Thoracic aorta (tissue), 2 donors: ENCODE measurements at places on chromosomes 3 and 15. TPM values are rescaled to one million over a fixed set of nuclear protein-coding genes. Genes with fewer than 3 reads are reported as not detected.

Gene OSBPL10
- total RNA-seq, result 153 TPM

Gene PLCL2
- total RNA-seq, result 6.9 TPM

Gene KBTBD8
- 1.1 TPM for total RNA-seq

Gene ZKSCAN7
- total RNA-seq, result 2.5 TPM

Gene ANKRD63
- not detected for total RNA-seq

Gene GOLGA8T
- total RNA-seq, result not detected

Gene NR1D2
- 33.0 TPM for total RNA-seq

Gene TFG
- 86.7 TPM for total RNA-seq

Gene GOLGA8Q
- total RNA-seq, result 15.8 TPM

Gene FBXW12
- total RNA-seq, result not detected

DNA sequence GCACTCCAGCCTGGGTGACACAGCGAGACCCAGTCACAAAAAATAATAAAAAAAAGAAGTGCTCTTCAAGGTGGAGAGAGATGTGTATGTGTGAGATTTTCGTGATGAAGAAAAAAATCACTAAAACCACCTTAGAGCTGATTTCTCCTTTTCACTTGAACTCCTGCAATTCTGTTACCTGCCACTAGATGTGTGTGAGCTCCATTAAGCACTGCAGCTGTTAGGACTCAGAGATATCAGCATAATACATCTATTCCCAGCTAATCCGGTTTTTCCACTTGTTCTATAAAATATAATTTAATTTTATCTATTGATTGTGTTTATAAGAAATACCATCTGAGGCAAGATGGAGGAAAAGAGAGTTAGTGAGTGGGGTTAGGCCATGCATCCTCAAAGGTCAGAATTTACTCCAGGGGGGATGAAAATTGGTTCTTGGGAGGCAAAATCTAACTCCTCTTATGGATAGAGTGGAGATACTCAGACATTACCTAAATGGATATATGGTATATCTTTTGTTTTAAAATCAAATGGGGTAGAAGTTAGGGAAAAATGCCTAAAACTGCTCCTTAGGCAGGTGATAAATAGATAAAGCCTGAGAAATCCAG lies 152.7 kb downstream of the IL20RB start:
- no peaks in the 10 kb centered on the region for H3K27me3 ChIP-seq
- H3K27ac ChIP-seq, result no peak overlapping the region
- no peak overlapping the region for H3K4me3 ChIP-seq
- no peaks in the 10 kb centered on the region for H3K4me1 ChIP-seq
- no peak for DNase-seq

DNA sequence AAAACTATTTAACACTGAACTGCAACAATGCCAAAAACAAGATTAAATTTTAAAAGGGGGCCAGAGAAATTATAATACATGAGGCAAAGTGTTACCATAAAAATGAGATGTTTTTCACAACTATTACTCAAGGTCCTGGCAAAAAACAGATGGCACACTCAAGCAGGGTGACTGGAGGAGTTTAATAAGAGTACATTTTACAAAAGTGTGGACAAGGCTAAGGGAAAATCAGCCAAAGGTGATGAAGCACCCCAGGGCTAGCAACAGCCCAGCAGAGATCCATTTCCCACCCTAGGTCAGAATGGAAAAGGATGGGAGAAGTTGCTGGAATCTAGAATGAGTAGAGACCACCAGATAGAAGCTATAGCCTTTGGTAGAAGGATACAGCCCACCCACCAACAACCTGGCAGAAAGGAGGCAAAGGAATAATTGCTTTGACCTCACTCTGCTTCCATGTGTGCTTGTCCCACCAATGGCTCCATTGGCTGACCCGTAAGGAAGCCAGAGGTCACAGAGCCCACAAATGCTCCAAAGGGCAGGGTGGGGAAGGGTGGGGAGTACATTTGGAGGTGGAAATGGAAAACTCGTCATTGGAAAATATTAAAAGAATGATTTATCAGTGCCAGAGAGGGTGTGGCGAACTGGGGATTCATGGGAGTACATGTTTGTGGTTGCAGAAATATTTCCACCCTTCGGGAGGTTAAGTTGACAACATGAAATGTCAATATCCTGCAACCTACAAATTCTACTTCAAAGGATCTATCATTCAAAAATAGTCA lies 161.0 kb upstream of the UBE2E2 start:
- DNase-seq, result no peak
- H3K4me1 ChIP-seq, result peaks cover 13% of the 10 kb centered on the region
- H3K27ac ChIP-seq, result peak overlapping the region; percentile 20
- no peak overlapping the region for H3K4me3 ChIP-seq

GRCh38 chr3:156787926-156788663 lies 38.1 kb upstream of the LEKR1 start:
- H3K27me3 ChIP-seq, result no peaks in the 10 kb centered on the region
- H3K27ac ChIP-seq, result no peak overlapping the region
- H3K36me3 ChIP-seq, result no peaks in the 10 kb centered on the region
- peaks cover 13% of the 10 kb centered on the region for H3K4me1 ChIP-seq
- no peak for DNase-seq
- H3K4me3 ChIP-seq, result no peak overlapping the region

DNA sequence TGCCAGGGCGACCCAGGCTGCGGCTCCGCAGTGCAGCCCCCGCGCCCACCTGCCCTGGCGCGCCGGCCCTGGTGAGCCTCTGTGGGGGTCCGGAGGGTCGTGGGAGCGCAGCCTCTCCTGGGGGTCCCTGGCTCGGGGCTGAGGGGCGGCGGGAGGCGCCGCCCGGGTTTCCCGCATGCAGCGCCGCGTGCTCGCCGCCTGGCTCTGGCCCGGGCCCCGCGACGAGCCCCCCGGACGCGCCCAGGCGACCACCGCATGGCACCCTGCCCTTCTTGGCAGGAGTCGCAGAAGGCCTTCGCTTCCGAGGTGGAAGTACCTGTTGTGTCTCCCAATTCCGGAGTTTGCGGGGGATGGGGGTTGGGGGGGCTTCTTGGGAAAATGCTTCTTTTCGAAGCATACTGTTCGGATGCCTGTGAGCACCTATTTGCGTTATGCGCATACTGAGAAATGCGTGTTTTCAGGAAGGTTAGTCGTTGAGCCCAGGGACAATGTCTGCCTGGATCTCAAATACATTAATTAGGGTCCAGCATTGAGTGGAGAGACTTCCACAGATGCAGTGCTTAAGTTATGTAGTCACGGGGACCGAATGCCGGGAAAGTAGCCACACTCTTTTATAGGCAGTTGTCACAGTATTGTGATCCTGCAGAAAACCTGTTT lies 1.3 kb downstream of the GABRA5 start:
- H3K36me3 ChIP-seq, result no peaks in the 10 kb centered on the region
- no peak for DNase-seq
- no peaks in the 10 kb centered on the region for H3K4me1 ChIP-seq
- H3K4me3 ChIP-seq, result no peak overlapping the region
- H3K27ac ChIP-seq, result no peak overlapping the region
- no peaks in the 10 kb centered on the region for H3K27me3 ChIP-seq

DNA sequence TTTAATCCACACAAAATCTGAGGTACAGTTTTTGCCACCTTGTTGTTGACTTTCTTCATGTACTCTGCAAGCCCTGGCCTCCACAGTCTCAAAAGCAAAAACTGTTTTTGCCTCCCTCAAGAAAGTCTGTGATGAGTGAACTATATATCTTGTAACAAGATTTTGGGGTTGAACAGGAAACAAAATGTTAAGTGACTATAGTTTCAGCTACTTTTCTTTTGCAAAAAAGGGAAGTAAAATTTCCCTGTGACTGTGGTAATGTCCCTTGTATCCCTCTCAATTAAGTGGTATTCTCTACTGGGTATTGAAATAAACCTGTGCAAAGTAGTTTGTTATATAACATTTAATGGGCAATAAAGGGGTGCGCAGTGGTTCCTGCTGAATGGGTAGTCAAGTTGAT lies 21.3 kb upstream of the SCAANT1 start:
- H3K4me1 ChIP-seq, result peaks cover 23% of the 10 kb centered on the region
- no peak for DNase-seq
- H3K27ac ChIP-seq, result no peak overlapping the region
- H3K36me3 ChIP-seq, result no peaks in the 10 kb centered on the region
- H3K4me3 ChIP-seq, result no peak overlapping the region

DNA sequence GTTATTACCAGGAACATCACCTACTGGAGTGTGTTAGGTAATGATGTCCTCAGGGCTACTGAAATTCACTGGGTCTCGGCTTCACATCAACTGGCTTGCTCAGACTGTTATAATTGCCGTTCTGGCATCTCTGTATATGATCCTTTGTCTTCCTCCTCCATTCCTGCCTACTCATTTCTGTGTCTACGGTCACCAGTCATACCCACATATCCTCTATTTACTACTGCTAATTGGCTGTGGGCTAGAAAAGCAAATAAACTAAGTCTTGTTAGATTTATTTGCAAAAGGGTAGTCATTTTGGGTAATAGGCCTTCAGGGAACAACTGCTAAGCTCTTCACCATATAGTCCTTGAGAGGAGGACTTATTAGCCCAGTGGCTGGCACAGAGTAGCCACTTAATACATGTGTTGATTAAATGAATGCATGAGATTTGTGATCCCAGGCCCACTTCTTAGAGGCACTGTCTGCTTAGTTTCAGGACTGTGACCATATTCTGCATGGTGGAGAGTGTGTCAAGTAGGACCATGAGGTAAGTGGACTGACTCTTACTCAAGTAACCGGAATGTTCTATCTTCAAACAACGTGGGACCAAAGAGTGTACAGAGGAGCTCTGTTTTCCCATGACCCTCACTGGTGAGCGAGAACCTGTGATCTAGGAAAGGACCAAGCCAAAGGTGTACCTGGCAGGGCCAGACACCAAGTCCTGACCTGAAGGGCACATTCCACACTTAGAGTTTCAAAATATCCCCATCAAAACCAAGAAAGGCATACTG lies 13.2 kb downstream of the ZDHHC3 start:
- DNase-seq, result no peak
- no peaks in the 10 kb centered on the region for H3K27me3 ChIP-seq
- no peak overlapping the region for H3K27ac ChIP-seq
- H3K4me3 ChIP-seq, result no peak overlapping the region
- peaks cover 9% of the 10 kb centered on the region for H3K36me3 ChIP-seq

DNA sequence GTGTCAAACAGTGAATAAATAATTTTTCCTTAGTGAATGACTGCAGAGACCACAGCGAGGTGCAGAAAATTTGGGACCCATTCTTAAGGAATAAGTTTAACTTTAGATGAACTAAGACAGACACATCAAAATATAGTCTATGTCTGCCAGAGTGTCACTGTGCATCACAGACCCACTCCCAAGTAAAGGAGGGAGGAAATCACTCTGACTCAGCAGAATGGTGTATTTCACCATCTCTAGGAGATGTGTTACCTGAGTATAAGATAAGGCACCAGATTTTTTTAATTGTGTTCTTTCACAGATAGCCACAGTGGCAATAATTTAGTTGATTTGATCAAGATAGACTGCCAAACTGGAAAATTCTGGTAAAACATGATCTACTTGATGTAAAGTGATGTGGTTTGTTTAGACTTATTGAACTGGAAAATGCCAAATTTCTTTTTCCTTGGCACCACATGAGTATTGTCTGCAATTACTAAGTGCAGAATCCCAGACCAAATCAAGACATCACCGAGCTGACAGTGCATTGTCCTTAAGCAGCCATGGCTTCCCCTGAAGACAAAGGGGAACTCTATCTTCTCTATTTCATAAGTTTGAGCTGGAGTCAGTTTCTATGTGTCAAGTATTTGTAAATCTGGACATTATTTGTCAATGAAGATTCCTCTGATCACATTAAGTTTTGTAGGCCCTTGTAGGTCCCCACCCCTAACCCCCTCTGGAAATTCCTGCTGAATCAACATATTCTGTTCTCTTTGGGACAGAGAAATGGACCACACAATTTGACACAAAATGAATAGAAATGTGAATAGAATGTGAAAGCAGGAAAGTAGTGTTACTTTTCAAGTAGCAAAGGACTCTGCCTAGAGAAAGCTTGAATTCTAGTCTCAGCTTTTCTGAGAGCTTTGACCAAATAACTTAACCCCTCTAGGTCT lies 47.6 kb downstream of the TIPARP start:
- H3K27me3 ChIP-seq, result no peaks in the 10 kb centered on the region
- H3K4me3 ChIP-seq, result no peak overlapping the region
- H3K36me3 ChIP-seq, result no peaks in the 10 kb centered on the region

GRCh38 chr3:3618623-3619022 lies 180.6 kb upstream of the LRRN1 start:
- no peak for DNase-seq
- no peaks in the 10 kb centered on the region for H3K27me3 ChIP-seq
- no peaks in the 10 kb centered on the region for H3K36me3 ChIP-seq
- H3K4me3 ChIP-seq, result no peak overlapping the region
- no peak overlapping the region for H3K27ac ChIP-seq

- H3K4me1 ChIP-seq, result no peaks in the 10 kb centered on the region
- no peaks in the 10 kb centered on the region for H3K36me3 ChIP-seq
- no peak for DNase-seq
- no peak overlapping the region for H3K27ac ChIP-seq
- no peak overlapping the region for H3K4me3 ChIP-seq
Measured at GRCh38 chr3:181330821-181331563, 341.5 kb upstream of the DNAJC19 start.

- no peaks in the 10 kb centered on the region for H3K4me1 ChIP-seq
- H3K27ac ChIP-seq, result no peak overlapping the region
- H3K27me3 ChIP-seq, result no peaks in the 10 kb centered on the region
- no peak for DNase-seq
Measured at GRCh38 chr3:74122281-74122680, 492.2 kb downstream of the CNTN3 start.

DNA sequence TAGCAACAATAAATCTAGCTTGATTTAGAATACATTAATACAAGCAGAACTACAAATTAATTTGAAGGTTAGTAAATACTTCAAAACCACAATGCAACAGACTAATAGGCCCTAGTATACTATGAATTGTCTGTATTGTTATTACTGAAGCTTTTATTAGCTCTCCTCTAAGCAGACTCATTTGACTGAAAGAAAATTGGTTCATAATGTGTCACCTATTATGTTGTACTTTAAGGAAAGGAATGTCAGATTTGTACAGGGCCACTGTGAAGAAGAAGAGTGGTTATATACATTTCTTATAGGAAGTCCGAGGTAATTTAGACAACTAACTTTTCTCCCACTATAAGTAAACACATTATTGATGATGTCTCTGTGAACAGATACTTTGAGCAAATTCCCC lies 954.5 kb downstream of the ZPLD1 start:
- H3K4me3 ChIP-seq, result no peak overlapping the region
- no peaks in the 10 kb centered on the region for H3K36me3 ChIP-seq
- no peaks in the 10 kb centered on the region for H3K27me3 ChIP-seq
- no peak overlapping the region for H3K27ac ChIP-seq
- H3K4me1 ChIP-seq, result no peaks in the 10 kb centered on the region
- no peak for DNase-seq
